ENCODE measurements at places on chromosomes 7 and 10. TPM values are rescaled to one million over a fixed set of nuclear protein-coding genes. Genes with fewer than 3 reads are reported as not detected.
A peak's percentile ranks its signal among the peaks of the same experiment; 100 is the strongest.

DNA sequence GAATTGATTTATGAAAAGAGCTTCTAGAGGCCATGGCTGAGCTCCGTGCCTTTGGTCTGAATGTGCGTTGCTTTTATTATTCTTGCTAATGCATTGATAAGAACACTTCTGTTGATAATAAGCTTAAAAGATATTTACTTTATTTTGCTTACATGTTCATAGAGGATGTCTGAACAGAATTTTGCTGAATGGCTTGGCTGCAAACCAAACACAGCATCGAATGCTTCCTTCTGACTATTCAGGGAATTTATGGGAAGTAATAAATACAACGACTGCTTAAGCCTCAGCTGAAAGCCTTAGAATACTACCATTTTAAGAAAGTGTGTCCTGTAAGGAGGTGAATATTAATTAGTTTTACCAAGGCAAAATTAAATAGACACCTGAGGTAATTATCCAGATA lies 643.5 kb upstream of the POT1 start:
- DNase-seq: no peak
- H3K27me3 ChIP-seq: no peaks in the 10 kb centered on the region

- no peak overlapping the region for H3K4me3 ChIP-seq
- no peak overlapping the region for H3K27ac ChIP-seq
- peak; percentile 39 for DNase-seq
- H3K36me3 ChIP-seq: no peaks in the 10 kb centered on the region
- H3K4me1 ChIP-seq: no peaks in the 10 kb centered on the region
These were observed 191.2 kb upstream of the PRSS1 start for GRCh38 chr7:142557971-142558582.

DNA sequence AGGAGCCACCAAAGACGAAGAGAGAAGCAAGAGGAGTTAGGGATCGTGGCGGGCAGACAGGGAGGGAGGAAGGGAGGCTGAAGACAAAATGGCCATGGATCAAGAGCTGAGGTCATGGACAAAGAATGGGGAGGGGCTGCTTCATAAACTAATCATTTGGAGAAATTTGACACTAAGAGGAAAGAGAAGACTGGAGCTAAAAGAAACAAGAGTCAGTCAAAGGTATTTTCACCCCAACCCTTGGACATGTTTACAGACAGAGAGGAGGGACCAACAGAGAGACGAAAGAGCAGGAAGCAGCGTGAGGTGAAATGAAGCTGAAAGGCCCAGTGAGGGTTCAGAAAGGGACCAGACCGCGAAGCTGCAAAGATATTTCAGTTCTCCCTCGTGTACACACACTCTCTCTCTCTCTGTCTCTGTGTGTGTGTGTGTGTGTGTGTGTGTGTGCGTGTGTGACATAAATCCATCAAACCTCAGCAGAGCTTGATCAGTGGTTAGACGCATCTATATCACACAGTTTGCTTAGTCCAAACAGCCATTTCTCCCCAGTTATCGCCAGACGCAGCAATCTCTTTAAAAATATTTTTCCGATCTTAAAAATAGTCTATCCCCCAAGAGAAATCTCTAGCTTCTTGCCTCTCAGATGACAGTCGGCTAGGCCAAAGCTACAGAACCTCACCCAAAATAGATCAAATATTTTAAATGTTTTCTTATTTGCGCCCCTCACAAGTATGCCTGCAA lies 12.5 kb upstream of the CALD1 start:
- no peaks in the 10 kb centered on the region for H3K36me3 ChIP-seq
- H3K4me1 ChIP-seq: no peaks in the 10 kb centered on the region
- peak overlapping the region; percentile 30 for H3K27ac ChIP-seq
- peak; percentile 67 for DNase-seq
- no peaks in the 10 kb centered on the region for H3K27me3 ChIP-seq

DNA sequence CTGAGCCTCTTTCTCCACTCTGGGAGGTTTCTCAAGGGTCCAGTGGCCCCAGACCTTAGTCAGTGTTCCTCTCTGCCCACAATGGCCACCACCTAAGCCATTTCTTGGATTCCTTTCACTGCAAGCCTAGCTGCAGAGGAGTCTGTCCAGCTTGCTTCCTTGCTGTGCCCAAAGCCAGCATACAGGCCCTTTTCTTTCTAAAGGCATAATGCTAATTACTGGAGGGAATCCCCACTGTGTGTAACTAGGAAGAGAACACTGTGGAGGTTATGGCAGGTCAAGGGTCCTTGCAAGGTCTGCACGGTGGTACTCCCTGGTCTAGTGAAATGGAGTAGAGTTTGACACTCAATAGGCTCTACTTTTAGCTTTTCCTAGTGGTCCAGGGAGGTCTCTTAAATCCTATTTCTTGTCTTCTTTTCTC lies 70.4 kb upstream of the CC2D2B start:
- no peak for DNase-seq
- no peak overlapping the region for H3K4me3 ChIP-seq
- H3K27me3 ChIP-seq: no peaks in the 10 kb centered on the region
- peak overlapping the region; percentile 35 for H3K27ac ChIP-seq

- no peak for DNase-seq
- no peak overlapping the region for H3K27ac ChIP-seq
- H3K4me1 ChIP-seq: no peaks in the 10 kb centered on the region
- no peaks in the 10 kb centered on the region for H3K36me3 ChIP-seq
- H3K4me3 ChIP-seq: no peak overlapping the region
These were observed 130.8 kb downstream of the MDFIC start for GRCh38 chr7:115052706-115053105.

GRCh38 chr10:125840406-125840805 lies 17.1 kb downstream of the BCCIP start:
- no peak overlapping the region for H3K27ac ChIP-seq
- H3K4me3 ChIP-seq: no peak overlapping the region
- no peak for DNase-seq
- H3K4me1 ChIP-seq: peaks cover 17% of the 10 kb centered on the region
- no peaks in the 10 kb centered on the region for H3K27me3 ChIP-seq
- peaks cover 100% of the 10 kb centered on the region for H3K36me3 ChIP-seq

DNA sequence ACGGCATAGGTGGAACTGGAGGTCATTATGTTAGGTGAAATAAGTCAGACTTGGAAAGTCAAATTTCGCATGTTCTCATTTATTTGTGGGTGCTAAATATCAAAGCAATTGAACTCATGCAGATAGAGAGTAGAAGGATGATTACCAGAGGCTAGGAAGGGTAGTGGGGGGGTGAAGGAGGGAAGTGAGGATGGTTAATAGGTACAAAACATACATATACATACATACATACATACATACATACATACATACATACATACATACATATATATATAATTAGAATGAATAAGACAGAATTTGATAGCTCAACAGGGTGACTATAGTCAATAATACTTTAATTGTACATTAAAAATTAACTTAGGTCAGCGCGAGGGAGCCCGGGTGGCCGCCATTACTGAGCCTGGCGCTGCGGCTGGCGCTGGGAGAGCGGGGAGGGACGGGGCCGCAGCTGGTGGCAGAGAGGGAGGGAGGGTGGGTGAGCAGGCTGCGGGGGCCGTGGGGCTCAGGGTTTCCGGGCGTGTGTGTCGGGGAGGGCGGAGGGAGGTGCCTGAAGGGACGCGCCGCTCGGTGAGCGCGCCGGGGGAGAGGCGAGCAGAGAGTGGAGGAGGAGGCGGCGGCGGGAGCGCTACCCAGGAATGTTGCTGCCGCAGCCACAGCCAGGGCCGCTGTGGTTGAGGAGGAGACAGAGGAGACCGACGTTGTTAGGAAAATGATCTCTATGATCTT lies 85.8 kb upstream of the EGFR start:
- H3K27me3 ChIP-seq: no peaks in the 10 kb centered on the region
- peaks cover 11% of the 10 kb centered on the region for H3K4me1 ChIP-seq
- H3K27ac ChIP-seq: peak overlapping the region; percentile 58
- H3K4me3 ChIP-seq: peak overlapping the region; percentile 47
- no peaks in the 10 kb centered on the region for H3K36me3 ChIP-seq
- DNase-seq: peak; percentile 69

DNA sequence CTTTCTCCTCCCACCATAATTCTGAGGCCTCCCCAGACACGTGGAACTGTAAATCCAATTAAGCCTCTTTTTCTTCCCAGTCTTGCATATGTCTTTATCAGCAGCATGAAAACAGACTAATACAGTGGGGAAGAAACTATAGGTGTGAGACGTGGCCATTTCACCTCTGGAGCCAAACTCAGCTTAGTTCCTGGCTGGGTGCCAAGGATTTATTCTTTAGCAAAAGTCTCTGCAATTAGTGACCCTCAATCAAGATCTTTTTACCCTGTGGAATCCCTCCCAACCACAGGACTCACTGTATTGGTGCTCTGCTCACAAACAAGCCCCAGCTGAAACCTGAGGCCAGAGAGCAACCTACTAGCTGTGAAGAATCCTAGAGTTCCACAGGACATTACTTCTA lies 28.1 kb upstream of the SFTPD start:
- peaks cover 14% of the 10 kb centered on the region for H3K4me1 ChIP-seq
- H3K4me3 ChIP-seq: no peak overlapping the region
- H3K36me3 ChIP-seq: no peaks in the 10 kb centered on the region
- DNase-seq: no peak

- peak; percentile 41 for DNase-seq
- H3K4me3 ChIP-seq: no peak overlapping the region
- no peaks in the 10 kb centered on the region for H3K36me3 ChIP-seq
- no peaks in the 10 kb centered on the region for H3K27me3 ChIP-seq
These were observed 83.9 kb downstream of the PIP4K2A start for GRCh38 chr10:22630234-22631174.

DNA sequence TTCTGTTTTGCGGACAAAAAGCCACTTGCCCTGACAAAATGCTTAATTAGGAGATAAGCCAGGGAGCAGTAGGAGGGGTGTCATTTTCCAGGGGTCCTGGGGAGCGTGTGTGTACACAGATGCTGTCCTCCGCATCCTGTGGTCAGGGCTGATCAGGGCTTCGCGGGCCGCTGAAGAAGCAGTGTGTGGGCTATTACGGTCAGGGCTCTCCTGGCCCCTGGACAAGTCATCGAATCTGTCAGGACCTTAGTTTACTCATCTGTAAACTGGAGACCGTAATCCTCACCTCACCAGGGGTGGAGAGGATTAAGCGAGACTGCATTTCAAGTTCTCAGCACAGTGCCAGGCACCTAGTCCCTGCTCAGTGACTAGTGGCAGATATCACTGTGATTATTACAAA lies 26.0 kb upstream of the MXI1 start:
- H3K4me1 ChIP-seq: no peaks in the 10 kb centered on the region
- H3K4me3 ChIP-seq: no peak overlapping the region
- no peak for DNase-seq
- H3K36me3 ChIP-seq: no peaks in the 10 kb centered on the region
- H3K27me3 ChIP-seq: no peaks in the 10 kb centered on the region
- H3K27ac ChIP-seq: no peak overlapping the region

- no peak for DNase-seq
- no peaks in the 10 kb centered on the region for H3K27me3 ChIP-seq
- H3K36me3 ChIP-seq: no peaks in the 10 kb centered on the region
- H3K4me1 ChIP-seq: peaks cover 6% of the 10 kb centered on the region
- no peak overlapping the region for H3K27ac ChIP-seq
- H3K4me3 ChIP-seq: no peak overlapping the region
These were observed 14.6 kb downstream of the CHRM2 start for GRCh38 chr7:136883046-136883445.

DNA sequence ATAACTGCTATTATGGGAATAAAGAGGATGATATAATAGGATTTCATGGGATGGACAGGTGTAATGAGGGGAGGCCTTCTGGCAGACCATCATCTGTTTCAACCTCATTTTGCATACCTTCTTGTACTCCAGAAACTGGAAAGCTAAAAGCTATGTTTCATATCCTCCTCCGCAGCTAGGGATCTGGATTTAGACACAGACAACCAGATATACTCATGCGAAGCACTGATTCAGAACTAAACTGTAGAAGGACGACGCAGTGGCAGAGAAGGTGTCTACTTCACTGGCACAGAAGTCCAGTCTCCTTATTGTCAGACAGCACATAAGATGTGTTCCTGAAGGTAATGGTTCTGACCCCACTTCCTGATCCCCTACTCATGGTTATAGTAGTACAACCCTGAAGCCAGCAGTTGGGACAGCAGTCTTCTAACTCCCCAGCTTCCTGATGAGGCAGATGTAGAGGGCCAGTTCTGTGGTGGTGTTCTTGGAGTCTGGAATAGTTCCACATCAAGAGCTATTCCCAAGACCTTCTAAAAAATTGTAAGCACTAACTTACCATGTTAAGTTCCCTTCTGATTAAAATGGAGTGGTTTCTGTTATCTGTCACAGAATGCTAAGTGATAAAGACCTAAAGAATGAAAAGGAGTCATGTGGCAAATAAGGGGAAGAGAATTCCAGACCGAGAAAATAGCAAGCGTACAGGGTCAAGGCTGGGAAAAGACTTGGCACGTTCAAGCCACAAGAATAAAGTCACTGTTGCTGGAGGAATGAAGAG lies 550.3 kb downstream of the GRM8 start:
- no peaks in the 10 kb centered on the region for H3K4me1 ChIP-seq
- DNase-seq: no peak
- no peaks in the 10 kb centered on the region for H3K27me3 ChIP-seq

DNA sequence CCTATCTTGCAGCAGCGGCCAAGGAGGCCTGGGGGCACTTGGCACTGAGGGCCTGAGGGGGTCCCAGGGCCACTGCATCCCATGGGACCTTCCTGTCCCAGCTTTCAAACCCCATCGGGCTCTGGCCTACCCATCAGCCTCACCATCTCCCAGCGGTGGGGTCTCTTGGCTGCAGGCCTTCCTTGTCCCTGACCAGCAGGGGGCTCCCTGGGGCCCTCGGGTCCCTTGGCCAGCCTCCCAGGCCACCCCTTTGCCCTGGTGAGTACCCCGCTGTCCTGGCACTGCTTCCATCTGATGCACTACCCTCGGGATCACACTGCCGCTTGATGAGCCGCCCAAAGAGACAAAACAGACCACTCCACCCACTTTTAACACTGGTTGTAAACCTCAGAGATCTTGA lies 43.5 kb downstream of the YKT6 start:
- DNase-seq: no peak
- H3K36me3 ChIP-seq: no peaks in the 10 kb centered on the region
- H3K4me1 ChIP-seq: no peaks in the 10 kb centered on the region
- peaks cover 1% of the 10 kb centered on the region for H3K27me3 ChIP-seq
- H3K27ac ChIP-seq: no peak overlapping the region

- H3K4me1 ChIP-seq: no peaks in the 10 kb centered on the region
- no peak overlapping the region for H3K27ac ChIP-seq
- no peaks in the 10 kb centered on the region for H3K27me3 ChIP-seq
- no peaks in the 10 kb centered on the region for H3K36me3 ChIP-seq
- H3K4me3 ChIP-seq: no peak overlapping the region
These were observed 30.4 kb downstream of the KLRG2 start for GRCh38 chr7:139452958-139453672.

DNA sequence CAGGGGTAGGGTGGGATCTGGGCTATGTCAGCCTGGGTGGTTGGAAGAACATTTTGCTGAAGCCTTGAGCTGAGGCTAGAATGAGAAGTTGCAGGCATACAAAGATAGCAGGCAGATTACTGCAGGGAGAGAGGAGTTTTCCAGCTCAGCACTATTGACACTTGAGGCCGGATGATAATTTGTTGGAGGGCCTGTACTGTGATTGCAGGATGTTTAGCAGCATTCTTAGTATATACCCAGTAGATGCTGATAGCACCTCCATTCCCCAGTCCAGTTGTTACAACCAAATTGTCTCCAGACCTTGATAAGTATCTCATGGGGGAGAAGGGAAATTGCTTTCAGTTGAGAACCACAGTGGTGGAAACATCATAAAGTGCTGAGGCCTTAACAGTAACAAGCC lies 158.6 kb upstream of the CHRM2 start:
- no peaks in the 10 kb centered on the region for H3K4me1 ChIP-seq
- no peak for DNase-seq
- H3K4me3 ChIP-seq: no peak overlapping the region
- H3K27me3 ChIP-seq: no peaks in the 10 kb centered on the region

The AMZ1 gene
- not detected for total RNA-seq

The GPAM gene
- 8.9 TPM for total RNA-seq

The MRLN gene
- not detected for total RNA-seq

The ANXA8L1 gene
- total RNA-seq: not detected

The ERCC6 gene
- 29.0 TPM for total RNA-seq

The HOGA1 gene
- total RNA-seq: not detected

The AKR1E2 gene
- 7.7 TPM for total RNA-seq

The MARVELD1 gene
- 17.2 TPM for total RNA-seq

The CUZD1 gene
- not detected for total RNA-seq

The MMD2 gene
- not detected for total RNA-seq

The DNAH11 gene
- 1.7 TPM for total RNA-seq

Data from stomach (tissue), 19 donors.